Right lung (tissue), 10 donors: ENCODE measurements at places on chromosomes 11 and 22.

DNA sequence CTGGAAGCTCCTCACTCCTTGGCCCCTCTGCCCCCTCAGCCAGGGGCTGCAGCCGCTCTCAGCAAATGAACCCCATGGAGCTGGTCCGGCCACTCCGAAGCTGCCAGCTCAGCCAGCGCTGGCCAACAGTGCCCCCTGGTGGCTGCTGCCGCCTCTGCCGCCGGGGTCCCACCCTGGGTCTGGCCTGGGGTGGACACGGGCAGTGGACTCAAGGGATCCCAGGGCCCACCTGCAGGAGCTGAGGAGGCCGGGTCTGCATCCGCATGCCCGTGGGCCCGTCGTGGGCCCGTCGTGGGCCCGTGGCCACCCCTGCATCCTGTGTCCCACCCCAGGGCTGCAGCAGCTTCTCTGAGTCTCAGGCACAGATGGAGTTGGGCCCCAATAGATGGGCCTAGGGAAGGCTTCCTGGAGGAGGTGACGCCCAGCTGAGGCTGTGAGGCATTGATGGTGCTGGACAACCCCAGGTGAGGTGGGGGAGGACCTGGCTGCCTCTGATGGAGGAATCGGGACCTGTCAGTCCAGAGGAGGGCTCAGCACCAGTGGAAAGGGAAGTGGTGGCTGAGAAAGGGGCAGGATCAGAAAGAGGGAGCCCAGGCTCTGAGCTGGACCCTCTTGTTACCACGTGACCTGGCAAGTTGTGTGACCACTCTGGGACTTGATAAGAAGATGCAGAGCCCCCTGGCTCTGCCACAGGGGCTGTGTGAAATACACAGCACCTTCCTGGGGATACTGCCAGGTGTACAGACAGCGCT is 522.3 kb downstream of the BRD1 start:
- DNase-seq = peak; percentile 33

DNA sequence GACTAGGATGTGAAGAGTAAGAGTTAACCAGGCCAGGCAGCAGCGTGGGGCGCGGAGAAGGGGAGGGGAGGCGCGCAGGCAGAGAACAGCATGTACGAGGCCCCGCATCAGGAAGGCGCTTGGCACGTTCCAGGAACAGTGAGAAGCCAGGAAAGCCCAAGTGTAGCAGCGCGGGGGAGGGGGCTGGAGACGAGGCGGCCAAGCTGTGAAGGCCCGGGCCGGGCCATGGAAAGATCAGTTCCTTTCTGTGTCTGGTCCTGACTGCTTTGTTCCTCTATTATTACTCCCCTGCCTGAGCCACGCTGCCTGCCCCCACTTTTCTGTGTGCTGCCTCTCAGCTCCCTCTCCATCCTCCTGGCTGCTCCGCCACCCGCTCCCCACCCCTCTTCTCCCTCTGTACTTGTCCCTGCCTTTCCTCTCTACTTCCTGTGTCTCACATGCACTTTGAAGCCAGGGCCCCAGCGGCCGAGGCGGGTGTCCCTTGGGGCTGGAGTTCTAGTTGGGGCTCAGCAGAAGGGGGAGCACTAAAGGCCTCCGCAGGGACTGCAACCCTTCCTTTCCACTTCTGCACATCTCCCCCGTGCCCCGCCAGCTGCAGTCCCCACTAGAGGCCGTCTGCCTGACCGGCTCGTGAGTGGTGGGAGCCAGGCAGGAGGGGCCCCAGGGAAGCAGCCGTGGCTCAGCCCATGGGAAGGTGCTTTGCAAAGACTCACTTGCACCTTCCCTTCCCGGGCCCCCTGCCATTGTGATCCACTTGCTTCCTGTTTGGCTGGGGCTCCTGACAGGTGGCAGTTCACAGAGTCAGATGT is 63.7 kb downstream of the PRDM11 start:
- peak; percentile 92 for DNase-seq

- no peak for DNase-seq
These were observed 23.8 kb downstream of the MICAL2 start for GRCh38 chr11:12134236-12134585.

DNA sequence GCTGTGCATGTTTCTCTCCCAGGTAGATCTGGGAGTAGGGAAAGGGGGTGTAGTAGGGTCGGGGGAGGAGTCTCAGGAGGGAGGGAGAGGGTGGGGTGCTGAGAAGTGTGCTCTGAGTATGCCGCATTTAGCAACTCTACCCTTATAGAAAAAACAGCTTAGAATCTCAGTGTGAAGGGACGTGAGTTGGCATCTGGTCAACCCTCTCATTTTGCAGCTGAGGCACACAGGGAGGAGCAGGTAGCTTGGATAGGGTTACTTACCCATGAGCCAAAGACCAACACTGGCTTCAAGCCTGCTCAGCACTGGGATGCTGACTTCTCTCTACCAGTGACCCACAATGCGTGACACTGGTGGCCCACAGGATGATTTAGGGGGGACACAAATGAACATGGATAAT is 95.9 kb downstream of the FBXO7 start:
- DNase-seq = no peak

GRCh38 chr11:106159836-106160235 is 82.4 kb downstream of the AASDHPPT start:
- no peak for DNase-seq

DNA sequence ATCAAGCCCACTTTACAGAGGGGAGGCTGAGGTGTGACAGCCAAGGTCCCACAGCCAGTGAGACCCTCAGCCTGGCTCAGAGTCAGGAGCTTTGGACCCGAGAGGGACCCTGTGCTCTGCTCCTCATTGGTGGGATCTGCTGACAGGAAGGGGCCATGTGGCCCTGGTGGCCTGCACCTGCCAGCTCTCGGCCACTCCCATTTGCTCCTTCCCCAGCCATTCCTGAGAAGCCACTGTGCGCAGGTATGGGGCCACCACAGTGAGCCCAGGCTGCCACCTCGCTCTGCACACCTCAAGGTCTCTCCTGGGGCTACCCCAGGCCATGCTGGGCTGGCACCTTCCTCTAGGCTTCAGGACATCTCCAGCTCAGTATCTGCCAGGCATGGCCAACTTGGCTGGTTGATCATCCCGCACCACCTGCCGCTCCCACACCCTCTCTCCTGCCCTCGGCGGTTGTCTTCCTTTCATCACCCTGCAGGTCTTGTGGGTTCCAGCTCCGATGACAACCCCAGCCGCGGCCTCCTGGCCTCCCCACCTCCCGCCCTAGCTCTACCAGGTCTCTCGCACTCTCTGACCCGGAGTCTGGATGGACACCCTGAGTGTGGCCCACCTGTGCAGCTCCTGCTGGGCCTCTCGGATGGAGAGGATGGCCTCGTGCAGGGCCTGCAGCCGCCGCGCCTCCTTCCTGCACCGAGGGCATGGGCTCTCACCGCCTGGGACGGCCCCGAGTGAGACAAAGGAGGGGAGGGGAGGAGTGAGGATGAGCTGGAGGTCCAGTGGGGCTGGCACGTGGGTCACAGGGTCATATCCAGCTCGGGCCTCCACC is 32.2 kb upstream of the CARS1 start:
- no peak for DNase-seq
